AML-193 (cell line): ENCODE measurements at places on chromosomes 5 and 9.

DNA sequence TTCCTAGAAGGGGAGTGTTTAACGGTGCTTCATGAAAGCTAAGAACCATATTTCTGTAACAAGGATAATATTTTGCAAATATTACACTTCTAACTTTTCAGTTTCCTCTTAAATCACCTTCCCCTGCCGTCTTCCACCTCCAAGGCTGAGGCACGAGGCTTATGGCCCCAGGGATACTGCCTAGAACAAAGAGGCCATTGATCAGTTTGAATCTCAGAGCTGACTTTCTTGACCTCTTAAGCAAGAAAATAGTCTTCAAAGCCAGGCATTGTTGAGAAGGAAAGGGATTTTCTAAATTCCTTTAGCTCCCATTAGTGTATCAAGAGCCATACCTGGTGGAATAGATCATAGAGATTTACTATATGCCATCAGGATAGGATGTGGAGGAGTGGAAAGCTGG lies 566.2 kb downstream of the BNC2 start:
- no peak for DNase-seq

DNA sequence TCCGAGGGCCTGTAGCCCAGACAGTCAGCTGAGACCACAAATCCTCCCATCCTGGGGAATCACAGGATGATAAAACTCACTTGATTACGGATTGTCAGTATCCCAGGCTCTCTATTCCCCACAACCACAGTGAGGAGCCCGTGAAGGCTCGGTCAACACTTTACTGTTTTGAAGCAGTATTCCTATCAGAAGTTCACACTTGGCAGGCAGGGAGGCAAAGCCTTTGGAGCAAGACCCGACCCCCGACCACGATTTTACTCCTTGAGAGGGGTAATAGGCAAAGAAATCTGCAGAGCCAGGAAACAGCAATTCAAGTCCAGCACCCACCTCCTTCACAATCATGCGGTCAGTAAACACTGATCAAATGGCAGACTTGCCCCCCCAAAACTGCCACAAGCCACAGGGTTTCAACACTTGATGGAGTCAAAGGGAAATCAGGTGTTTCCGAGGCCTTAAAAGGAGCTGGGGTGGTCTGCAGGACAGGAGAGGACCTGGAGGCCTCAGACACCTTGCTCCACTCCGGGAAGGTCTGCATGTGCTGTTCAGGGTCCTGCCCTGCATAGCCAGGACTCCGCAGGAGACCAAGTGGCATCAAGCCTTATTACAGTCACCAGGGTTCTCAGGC lies 25.2 kb downstream of the BICD2 start:
- no peak for DNase-seq

DNA sequence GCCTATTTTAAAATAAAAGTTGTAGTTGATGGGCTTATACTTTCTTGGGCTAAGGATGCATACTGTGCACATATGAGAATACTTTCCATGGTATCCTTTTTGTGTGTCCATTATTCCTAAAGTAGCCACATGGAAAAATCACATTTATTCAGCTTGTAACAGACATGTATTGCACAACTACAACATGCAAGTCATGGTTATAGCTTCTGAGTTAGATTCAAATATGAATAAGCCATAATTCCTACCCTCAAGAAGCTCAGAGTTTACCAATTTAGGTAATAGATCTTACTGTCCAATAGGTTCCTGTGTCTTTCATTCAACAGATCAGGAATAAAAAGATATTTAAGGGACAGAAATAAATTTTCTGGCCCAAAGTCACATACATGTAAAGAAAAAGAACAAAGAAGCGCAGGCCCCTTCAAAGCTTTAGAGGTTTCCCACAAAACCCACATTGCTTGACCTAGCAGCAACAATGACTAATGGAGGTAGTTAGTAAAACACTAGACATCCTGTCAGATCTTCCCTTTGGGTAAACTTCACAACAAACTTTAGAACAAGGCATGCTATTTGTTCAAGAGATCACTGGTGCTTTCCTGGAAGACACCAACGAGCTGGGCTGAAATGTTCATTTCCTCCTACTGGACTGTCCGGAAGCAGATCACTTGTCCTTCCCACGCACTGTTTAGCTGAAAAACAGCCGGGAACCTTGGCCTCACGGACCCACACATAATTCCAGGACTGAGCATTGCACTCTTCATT lies 78.4 kb upstream of the ITGA1 start:
- DNase-seq, result peak; percentile 6

DNA sequence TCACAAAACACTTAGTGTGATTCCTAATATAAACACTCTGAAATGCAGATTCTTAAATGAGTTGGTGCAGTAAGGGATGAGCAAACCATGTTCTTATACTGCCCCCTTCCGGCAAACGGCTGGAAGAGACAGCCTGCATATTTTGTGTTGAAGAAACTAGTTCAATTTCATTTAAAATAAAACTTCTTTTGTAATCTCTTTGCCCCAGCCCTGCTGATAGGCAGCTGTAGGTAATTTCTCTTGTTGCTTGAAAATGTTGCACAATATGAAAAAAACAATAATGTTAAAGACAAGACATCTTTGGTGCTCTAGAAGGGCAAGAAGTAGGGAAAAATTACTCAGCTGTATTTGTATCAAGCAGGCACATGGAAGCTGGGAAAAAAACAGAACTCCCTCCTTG lies 89.7 kb upstream of the CCNG1 start:
- DNase-seq, result peak; percentile 50

DNA sequence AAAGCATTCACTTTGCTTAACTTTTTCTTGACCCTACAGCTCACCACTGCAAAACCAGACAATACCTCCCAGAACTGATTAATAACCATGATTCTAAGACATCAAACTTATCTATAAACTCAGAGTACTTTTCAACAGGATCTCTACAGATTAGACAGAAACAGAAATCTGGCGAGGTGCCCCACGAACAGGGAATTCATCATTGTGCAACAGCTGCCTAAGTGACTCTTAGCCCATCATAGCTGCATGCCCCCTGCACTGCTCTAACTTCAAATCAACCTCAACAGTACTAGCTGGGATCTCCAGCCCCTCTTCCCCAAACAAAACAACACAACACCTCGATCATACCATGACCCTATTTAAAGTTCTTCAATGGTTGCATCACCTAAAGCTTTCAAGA lies 16.1 kb upstream of the COL23A1 start:
- DNase-seq, result no peak

GRCh38 chr5:167557359-167557758 lies 734.1 kb upstream of the WWC1 start:
- DNase-seq, result no peak

GRCh38 chr5:16983972-16984371 lies 47.9 kb upstream of the MYO10 start:
- no peak for DNase-seq

- no peak for DNase-seq
Measured at GRCh38 chr5:167244583-167244982, 1046.9 kb upstream of the WWC1 start.

DNA sequence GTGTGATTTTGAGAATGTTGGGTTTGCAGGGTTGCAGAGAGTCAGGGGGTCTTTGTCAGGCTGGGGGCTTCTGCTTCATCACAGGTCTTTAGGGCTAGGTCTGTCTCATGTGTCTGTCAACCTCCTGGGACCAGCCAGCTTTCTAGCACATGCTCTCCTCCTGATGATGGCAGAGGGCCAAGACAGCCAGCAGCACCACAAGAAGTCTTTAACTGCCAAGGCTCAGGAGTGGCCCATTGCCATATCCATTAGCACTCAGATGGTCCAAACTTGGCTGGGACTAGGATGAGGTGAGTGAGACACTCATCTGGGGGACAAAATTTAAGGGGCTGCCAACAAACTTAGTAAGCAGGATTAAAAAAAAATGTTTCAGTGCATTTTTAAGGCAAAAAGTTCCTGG lies 384.2 kb upstream of the CDH10 start:
- no peak for DNase-seq

GRCh38 chr5:124752854-124753720 lies 6.6 kb upstream of the ZNF608 start:
- no peak for DNase-seq

- DNase-seq, result no peak
Measured at GRCh38 chr9:20898885-20899554, 132.4 kb downstream of the HACD4 start.

GRCh38 chr5:157197086-157197485 lies 16.4 kb downstream of the ITK start:
- no peak for DNase-seq

DNA sequence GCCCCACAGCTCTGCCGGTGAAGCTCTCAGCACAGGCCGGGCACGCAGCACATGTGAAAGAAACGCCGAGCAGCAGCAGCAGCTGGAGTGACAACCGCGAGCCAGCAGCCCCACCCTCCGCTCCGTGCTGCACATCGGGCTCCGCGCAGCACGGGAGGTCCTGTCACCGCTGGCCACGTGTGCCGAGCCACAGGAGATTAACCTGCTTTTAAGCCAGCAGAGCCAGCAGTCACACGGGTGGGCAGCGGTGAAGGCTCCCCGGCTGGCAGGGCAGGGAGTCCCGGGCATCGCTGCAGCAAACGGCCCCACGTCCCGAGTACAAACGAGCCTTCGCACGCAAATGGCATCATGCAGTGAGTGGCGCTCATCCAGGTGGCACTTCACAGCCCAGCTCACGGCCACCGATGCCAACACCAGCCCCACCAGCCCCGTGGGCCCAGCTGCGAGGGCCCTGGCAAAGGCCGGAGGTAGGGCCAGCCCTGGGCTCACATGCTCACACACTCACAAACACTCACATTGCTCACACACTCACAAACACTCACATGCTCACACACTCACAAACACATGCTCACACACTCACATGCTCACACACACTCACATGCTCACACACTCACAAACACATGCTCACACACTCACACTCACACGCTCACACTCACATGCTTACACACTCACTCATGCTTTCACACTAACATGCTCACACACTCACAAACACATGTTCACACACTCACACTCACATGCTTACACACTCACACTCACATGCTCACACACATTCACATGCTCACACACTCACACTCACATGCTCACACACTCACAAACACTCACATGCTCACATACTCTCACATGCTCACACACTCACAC lies 11.1 kb downstream of the CCDC187 start:
- DNase-seq, result no peak

DNA sequence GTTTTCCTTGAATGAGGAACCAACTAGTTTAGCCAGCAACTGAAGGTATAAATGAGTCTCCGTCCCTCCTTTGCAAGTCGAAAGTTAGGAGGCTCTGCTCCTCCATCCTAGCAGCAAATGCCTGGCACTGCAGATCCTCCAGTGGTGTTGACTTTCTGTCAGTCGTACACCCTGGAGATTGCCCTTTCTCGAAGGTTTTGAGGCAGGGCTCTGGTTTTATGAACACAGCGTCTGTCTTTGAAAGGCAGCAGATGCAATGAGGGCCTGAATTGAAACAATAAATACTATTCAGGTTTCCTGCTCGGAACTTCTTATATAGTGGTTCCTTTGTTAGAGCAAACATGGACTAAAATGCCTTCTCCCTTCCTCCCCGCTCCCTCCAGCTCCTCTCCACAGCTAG lies 284.0 kb downstream of the TMEM38B start:
- DNase-seq, result no peak

DNA sequence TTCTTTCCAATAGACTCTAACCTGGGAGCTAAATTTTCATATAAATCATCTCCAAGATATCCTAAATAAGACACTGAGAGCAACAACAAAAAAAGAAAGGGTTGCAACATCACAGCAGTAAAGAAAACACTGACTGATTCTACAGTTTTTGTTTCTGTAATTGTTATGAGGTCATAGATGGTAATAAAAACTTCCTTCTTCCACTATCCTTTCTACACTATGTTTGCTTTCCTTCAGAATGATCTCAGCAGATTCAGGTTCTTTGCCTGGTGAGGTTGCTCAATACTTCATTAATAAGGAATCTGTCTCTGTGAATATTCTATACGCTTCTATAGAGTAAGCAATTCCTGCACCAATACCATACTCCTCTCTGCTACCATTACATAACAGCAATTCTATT lies 835.6 kb upstream of the GRAMD2B start:
- no peak for DNase-seq

GRCh38 chr5:91228188-91228587 lies 154.9 kb downstream of the ARRDC3 start:
- DNase-seq, result peak; percentile 7

- no peak for DNase-seq
Measured at GRCh38 chr9:26371236-26371635, 521.4 kb downstream of the CAAP1 start.

GRCh38 chr9:108212184-108212583 lies 643.6 kb downstream of the ACTL7B start:
- no peak for DNase-seq

- DNase-seq, result no peak
Measured at GRCh38 chr9:133448487-133448972, 11.2 kb upstream of the CACFD1 start.

DNA sequence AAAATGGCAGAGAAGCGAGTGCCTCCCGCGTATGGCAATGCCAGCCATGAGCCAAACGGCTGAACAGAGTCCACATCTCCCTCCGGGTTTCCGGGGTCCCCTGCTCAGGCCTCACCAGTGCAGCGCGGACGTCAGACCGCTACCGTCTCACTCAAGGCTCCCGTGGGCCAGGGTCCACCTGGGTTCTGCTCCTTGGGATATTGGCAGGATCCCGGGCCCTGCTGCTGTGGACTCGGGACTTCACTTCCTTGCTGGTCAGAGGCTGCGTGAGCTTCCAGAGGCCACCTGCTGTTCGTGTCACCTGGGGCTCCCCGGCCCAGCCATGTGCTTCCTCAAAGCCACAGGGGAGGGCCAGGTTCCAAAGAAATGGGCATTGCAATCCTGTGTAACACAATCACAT lies 38.4 kb upstream of the CLPTM1L start:
- no peak for DNase-seq

GRCh38 chr5:131104169-131104808 lies 60.8 kb downstream of the HINT1 start:
- peak; percentile 74 for DNase-seq

GRCh38 chr9:69421908-69422801 lies 97.1 kb downstream of the ENTREP1 start:
- peak; percentile 41 for DNase-seq

GRCh38 chr5:5011151-5011550 lies 129.0 kb upstream of the ADAMTS16 start:
- DNase-seq, result no peak

DNA sequence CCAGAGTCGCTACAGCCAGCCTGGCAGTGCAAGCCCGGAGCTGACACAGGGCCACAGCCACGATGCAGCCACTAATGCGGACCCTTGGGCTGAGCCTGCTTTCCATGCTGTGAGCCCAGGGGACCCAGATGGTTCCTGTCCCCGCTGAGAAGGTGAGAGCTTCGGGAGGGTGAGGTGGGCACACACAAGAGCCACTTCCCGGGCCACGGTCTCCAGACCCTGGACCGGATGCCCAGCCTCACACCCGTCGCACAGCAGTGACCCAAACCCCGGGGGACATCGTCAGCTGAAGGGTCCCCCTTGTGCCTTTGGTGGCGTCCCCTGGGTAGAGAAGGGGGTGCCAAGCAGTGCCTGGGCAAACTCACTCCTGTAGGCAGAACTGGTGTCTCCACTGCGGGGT lies 13.4 kb downstream of the PAEP start:
- no peak for DNase-seq
